ENCODE measurements at places on chromosomes 5 and 9. TPM values are rescaled to one million over a fixed set of nuclear protein-coding genes. Genes with fewer than 3 reads are reported as not detected.

- DNase-seq = no peak
Measured at GRCh38 chr9:35553670-35554543, 51.2 kb upstream of the TESK1 start.

GRCh38 chr5:149220750-149221149 is 50.9 kb upstream of the AFAP1L1 start:
- DNase-seq = no peak

GRCh38 chr5:18305288-18305924 is 671.1 kb downstream of the TAF11L14 start:
- no peak for DNase-seq

DNA sequence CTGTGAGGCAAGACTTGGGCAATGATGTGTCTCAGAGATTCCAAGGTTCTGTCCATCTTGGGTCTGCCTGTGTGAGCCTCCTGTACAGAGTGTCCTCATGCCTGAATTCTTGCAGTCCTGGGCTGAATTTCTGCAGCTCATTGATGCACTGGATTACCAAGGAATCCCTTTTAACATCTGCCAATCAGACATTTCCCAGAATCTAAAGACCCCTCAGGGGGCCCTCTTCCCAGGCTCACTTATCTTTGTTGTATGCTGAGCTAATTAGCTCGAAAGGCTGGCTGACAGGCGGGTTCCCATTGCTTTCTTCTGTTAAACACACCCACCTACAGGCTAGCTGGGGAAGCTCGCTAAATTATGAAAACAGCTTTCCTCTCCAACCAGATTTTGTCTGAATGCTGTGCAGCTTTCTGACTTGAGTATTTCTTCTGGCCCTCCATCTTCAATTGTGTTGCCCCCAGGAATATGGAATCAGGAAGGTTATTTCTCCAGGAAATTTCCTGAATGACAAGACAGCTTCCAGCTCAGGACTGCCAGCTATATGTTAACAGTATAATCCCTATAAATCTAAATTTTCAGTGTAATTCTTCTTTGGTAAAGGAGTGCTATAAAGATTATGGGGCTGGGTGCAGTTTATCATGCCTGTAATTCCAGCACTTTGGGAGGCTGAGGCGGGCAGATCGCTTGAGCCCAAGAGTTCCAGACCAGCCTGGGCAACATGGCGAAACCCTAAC is at the start of gene LIX1:
TSS of gene LIX1 (minus strand) at position 91 of the 734 bp plus-strand sequence. CDS start at position 56, 35 bp downstream.
- DNase-seq = no peak

- DNase-seq = no peak
Measured at GRCh38 chr5:88659529-88660263, 223.3 kb downstream of the MEF2C start.

Gene PCDHGA2
- total RNA-seq = not detected

Gene SIGMAR1
- total RNA-seq = 128 TPM

Gene RNF183
- not detected for total RNA-seq

Gene PCDHB14
- total RNA-seq = 0.08 TPM

Gene ANKS6
- total RNA-seq = 18.5 TPM

Gene RNF208
- 4.4 TPM for total RNA-seq

Data from activated T-cell treated with anti-CD3 and anti-CD28 coated beads, Interleukin-2, amount 50 U/mL, for 4 hours (primary cell).